Activated naive CD4-positive, alpha-beta T cell treated with anti-CD3 and anti-CD28 coated beads for 36 hours (primary cell): ENCODE measurements at places on chromosomes 12 and 14. TPM values are rescaled to one million over a fixed set of nuclear protein-coding genes. Genes with fewer than 3 reads are reported as not detected.

Gene VRTN
- not detected for total RNA-seq

Gene SLC6A15
- total RNA-seq = not detected

Gene YEATS4
- 52.3 TPM for total RNA-seq

Gene NKX2-8
- total RNA-seq = not detected

Gene HOXC4
- total RNA-seq = 0.12 TPM

Gene OVCH1
- total RNA-seq = not detected

Gene RFX4
- total RNA-seq = not detected

Gene LMNTD1
- total RNA-seq = not detected

Gene GPRC5A
- 0.64 TPM for total RNA-seq

Gene KRT6C
- not detected for total RNA-seq

Gene GLS2
- total RNA-seq = 5.5 TPM

Gene KIAA0586
- total RNA-seq = 40.4 TPM

Gene FAM222A
- total RNA-seq = 0.38 TPM

Gene RHOJ
- not detected for total RNA-seq

Gene KRT75
- total RNA-seq = not detected

DNA sequence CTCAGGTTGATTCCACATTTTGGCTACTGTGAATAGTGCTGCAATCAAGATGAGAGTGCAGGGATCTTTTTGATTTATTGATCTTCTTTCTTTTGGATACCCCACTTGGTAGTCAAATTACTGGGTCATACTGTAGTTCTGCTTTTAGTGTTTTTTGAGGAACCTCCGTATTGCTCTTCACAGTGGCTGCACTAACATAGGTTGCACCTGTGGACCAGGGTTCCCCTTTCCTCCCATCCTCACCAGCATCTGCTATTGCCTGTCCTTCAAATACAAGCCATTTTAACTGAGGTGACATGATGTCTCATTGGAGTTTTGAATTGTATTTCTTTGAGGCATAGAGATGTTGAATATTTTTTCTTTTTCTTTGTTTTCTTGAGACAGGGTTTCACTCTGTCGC is 152.5 kb upstream of the TMEM132C start:
- DNase-seq = no peak
- no peak overlapping the region for H3K27ac ChIP-seq
- no peak overlapping the region for H3K4me3 ChIP-seq
- H3K27me3 ChIP-seq = no peaks in the 10 kb centered on the region

GRCh38 chr14:25136811-25137210 is 86.9 kb upstream of the STXBP6 start:
- H3K36me3 ChIP-seq = no peaks in the 10 kb centered on the region
- no peak for DNase-seq
- H3K27me3 ChIP-seq = peaks cover 24% of the 10 kb centered on the region

- H3K4me3 ChIP-seq = no peak overlapping the region
- no peak overlapping the region for H3K27ac ChIP-seq
- no peaks in the 10 kb centered on the region for H3K36me3 ChIP-seq
- no peak for DNase-seq
Observed at GRCh38 chr12:39852346-39852745, 232.7 kb upstream of the ABCD2 start.

DNA sequence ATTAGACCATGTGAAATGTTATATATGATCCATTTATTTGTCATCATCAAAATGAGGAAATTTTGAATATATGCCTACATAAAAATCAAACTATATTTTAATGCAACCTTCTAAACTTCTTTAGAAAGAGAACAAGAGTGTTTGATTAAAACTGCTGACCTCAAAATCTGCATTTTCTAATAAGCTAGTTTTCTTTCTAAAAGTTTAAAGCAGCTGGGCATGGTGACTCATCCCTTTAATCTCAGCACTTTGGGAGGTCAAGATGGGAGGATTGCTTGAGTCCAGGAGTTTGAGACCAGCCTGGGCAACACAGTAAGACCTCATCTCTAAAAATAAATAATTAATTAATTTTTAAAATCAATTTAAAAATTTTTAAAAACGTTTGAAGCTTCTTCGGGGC is 36.2 kb downstream of the GNPTAB start:
- H3K27me3 ChIP-seq = no peaks in the 10 kb centered on the region
- peaks cover 9% of the 10 kb centered on the region for H3K36me3 ChIP-seq
- no peak overlapping the region for H3K4me3 ChIP-seq
- H3K4me1 ChIP-seq = peaks cover 34% of the 10 kb centered on the region
- no peak overlapping the region for H3K27ac ChIP-seq
- no peak for DNase-seq

- peaks cover 4% of the 10 kb centered on the region for H3K27me3 ChIP-seq
- H3K4me1 ChIP-seq = no peaks in the 10 kb centered on the region
- no peak overlapping the region for H3K27ac ChIP-seq
Observed at GRCh38 chr12:131687346-131688125, 23.4 kb upstream of the SFSWAP start.

GRCh38 chr14:81169711-81170103 is 51.1 kb downstream of the GTF2A1 start:
- peak overlapping the region; percentile 93 for H3K27ac ChIP-seq
- peak overlapping the region; percentile 85 for H3K4me3 ChIP-seq
- H3K36me3 ChIP-seq = no peaks in the 10 kb centered on the region
- peaks cover 15% of the 10 kb centered on the region for H3K4me1 ChIP-seq

GRCh38 chr12:124481772-124482566 is 85.4 kb downstream of the NCOR2 start:
- H3K4me1 ChIP-seq = peaks cover 35% of the 10 kb centered on the region
- H3K4me3 ChIP-seq = no peak overlapping the region
- H3K27ac ChIP-seq = no peak overlapping the region

- no peak overlapping the region for H3K4me3 ChIP-seq
- no peaks in the 10 kb centered on the region for H3K27me3 ChIP-seq
- no peaks in the 10 kb centered on the region for H3K4me1 ChIP-seq
Observed at GRCh38 chr14:77516126-77516525, 17.5 kb upstream of the ISM2 start.

DNA sequence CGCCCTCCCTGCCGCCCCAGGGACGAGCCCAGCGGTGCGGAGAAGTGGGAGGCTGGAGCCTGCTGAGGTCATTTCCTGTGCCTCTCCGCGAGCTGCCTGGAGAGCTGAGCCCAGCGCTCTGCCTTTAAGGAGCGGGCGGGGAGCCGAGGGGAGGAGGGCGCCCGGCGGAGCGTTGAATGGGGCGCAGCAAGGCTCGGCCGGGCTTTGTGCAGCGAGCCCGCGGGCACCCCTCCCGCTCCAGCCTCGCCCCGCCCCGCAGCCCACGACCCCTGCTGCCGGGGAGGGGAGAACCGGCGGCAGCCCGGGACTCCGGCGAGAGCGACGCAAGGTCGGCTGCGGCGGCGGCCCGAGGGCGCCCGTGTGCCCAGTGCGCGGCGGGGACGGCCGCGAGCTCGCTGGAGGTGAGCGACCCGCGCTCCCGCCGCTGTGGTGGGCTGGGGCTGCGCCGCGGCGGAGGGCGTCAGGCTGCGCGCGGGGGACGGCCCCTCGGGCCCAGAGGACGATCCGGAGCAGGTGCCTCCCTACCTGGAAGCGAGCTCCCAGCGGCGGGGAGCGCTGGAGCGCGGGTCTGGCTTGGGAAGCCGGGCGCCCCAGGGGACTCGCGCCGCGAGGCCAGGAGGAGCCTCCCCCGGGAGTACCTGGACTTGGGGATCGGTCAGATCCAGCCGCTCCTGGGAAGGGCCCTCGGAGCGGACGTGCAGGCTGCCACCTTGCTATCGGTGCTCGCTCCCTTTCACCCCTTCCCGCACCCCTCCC is at the start of gene PLEKHH1:
TSS of gene PLEKHH1 (plus strand) at position 293 of the 756 bp plus-strand sequence. CDS start 8,578 bp downstream, outside the sequence.
- no peak within 1 kb of the TSS for H3K27ac ChIP-seq
- H3K4me3 ChIP-seq = peak within 1 kb of the TSS; percentile 65
- DNase-seq = peak; percentile 76
- H3K27me3 ChIP-seq = peaks cover 16% of the 10 kb centered on the region
- H3K36me3 ChIP-seq = no peaks in the 10 kb centered on the region

DNA sequence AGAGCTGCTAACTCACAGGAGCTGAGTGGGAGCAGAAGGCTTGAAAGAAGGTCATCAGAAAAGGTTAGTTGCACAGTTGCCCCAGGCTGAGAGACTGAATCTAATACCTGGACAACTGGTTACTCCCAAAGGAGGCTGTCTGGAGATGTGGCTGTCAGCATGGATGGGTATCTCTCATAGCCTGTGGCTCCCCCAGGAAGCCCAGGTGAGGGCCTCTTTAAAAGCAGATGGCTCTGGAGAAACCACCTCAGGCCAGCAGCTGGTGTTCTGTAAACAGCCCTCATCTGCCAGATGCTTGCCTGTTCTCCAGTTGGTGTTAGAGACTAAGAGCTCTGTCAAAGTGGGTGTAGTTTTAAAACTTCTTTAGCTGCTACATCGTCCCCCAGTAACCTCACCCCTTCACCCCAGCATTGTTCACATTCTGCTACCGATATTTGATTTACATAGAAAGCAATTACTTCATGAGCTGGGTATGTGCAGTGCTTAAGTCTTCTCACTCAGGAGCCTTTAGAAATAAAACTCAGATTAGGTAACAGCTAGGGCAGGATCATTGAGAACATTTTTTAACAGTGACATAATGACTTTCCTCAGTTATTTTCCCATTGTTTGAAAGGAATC is 25.8 kb downstream of the DACT1 start:
- H3K4me3 ChIP-seq = no peak overlapping the region
- H3K36me3 ChIP-seq = no peaks in the 10 kb centered on the region
- H3K27ac ChIP-seq = no peak overlapping the region
- no peaks in the 10 kb centered on the region for H3K27me3 ChIP-seq

GRCh38 chr12:97167598-97167997 is 260.5 kb downstream of the NEDD1 start:
- H3K4me1 ChIP-seq = no peaks in the 10 kb centered on the region
- no peak for DNase-seq
- no peak overlapping the region for H3K4me3 ChIP-seq

- no peak overlapping the region for H3K4me3 ChIP-seq
- H3K27me3 ChIP-seq = no peaks in the 10 kb centered on the region
Observed at GRCh38 chr14:95104911-95105310, 52.4 kb downstream of the DICER1 start.

GRCh38 chr14:69652942-69653684 is 41.7 kb downstream of the SUSD6 start:
- peaks cover 79% of the 10 kb centered on the region for H3K4me1 ChIP-seq
- peaks cover 19% of the 10 kb centered on the region for H3K36me3 ChIP-seq
- H3K27me3 ChIP-seq = no peaks in the 10 kb centered on the region

- H3K4me1 ChIP-seq = peaks cover 5% of the 10 kb centered on the region
- no peaks in the 10 kb centered on the region for H3K36me3 ChIP-seq
- H3K27ac ChIP-seq = no peak overlapping the region
- no peaks in the 10 kb centered on the region for H3K27me3 ChIP-seq
- no peak for DNase-seq
Observed at GRCh38 chr14:65159281-65160062, 57.2 kb upstream of the MAX start.

DNA sequence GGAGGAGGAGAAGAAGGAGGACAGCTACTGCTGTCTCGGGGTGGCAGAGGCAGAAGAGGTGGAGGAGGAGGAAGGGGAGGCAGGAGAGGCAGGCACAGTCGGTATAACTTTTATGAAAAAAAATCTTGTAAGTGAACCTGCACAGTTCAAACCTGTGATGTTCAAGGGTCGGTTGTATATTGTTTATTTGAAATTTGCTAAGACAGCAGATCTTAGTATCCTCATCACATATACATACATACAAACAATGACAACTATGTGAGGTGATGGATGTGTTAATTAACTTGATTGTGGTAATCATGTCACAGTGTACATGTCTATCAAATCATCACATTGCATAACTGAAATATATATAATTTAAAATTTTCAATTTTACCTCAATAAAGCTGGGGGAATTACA is 19.0 kb downstream of the ACTN1 start:
- no peaks in the 10 kb centered on the region for H3K36me3 ChIP-seq
- no peak overlapping the region for H3K4me3 ChIP-seq
- DNase-seq = no peak
- no peaks in the 10 kb centered on the region for H3K27me3 ChIP-seq
- H3K4me1 ChIP-seq = peaks cover 91% of the 10 kb centered on the region
- peak overlapping the region; percentile 6 for H3K27ac ChIP-seq

DNA sequence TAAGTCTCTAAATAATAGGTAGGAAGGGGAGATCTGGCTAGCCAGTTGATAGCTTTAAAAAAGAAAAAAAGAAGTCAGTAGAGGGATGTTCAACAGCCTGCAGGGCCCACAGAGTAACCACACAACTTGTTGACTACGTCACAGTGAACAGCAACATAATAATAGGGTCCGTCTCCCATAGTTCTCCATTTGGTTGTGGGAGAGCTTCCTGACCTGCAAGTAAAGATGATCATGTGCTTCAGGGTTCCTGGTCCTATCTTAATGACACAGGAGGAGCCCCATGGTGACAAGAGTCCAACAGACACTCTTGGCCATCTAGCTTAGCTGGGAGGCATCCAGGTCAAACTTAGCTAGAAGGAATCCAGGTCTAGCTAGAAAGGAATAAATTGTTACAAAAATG is 36.2 kb downstream of the FGD6 start:
- H3K4me3 ChIP-seq = no peak overlapping the region
- no peak for DNase-seq
- no peaks in the 10 kb centered on the region for H3K36me3 ChIP-seq
- H3K4me1 ChIP-seq = no peaks in the 10 kb centered on the region

- no peak overlapping the region for H3K27ac ChIP-seq
- no peak overlapping the region for H3K4me3 ChIP-seq
Observed at GRCh38 chr14:77390188-77390587, 13.0 kb downstream of the SAMD15 start.

DNA sequence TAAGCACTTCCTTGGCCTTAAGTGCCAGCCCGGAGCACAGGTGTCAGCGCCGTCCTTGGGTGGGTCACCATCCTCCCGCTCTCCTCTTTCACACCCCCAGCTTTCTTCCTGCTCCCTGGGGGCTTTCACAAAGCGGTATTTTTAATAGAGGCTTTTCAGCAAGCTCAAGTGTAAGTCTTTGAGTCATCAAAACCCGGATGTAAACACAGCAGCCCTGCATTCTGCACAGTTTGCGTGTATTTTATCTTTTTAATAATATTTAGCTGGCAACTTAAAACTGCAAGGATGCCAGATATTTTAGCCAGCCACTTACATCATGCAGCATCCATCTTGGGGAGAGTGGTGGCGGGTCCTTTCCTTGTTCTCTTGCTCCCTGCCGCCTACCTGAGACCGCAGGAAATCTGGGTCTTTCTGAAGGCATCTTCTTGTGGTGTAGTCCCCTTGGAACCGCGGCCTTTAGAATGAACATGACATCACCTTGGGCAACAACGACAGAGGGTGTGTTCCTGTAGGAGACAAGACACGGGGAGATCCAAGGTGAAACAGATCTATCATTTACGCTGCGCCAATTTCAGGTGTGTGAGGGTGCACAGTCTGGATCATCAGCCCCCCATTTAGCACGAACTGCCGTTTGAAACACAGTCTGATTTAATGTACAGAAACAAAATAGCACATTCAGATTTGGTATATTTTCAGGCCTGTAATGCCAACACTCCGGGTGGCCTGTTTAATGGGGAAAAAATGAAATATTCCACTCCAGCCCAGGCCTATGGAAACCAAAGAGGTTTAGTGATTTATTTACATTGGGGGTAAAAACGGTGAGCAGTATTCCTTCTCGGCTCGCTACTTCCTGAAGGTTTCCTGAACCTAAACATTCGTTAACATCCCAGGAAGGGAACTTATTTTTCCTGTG is 12.5 kb upstream of the IRF2BPL start:
- H3K27me3 ChIP-seq = no peaks in the 10 kb centered on the region
- H3K36me3 ChIP-seq = no peaks in the 10 kb centered on the region
- peak overlapping the region; percentile 99 for H3K27ac ChIP-seq
- peak overlapping the region; percentile 77 for H3K4me3 ChIP-seq
- peak; percentile 73 for DNase-seq

GRCh38 chr12:107864235-107864634 is 89.7 kb downstream of the ASCL4 start:
- H3K27ac ChIP-seq = no peak overlapping the region
- H3K36me3 ChIP-seq = no peaks in the 10 kb centered on the region
- DNase-seq = no peak
- H3K27me3 ChIP-seq = peaks cover 57% of the 10 kb centered on the region
- H3K4me1 ChIP-seq = peaks cover 5% of the 10 kb centered on the region

GRCh38 chr12:101186291-101186690 is 23.7 kb downstream of the SLC5A8 start:
- no peak overlapping the region for H3K4me3 ChIP-seq
- H3K36me3 ChIP-seq = no peaks in the 10 kb centered on the region
- H3K4me1 ChIP-seq = no peaks in the 10 kb centered on the region
- no peaks in the 10 kb centered on the region for H3K27me3 ChIP-seq
- no peak for DNase-seq
- no peak overlapping the region for H3K27ac ChIP-seq
